Cerebellar nuclear complex (tissue), 1 donor: ENCODE measurements at places on chromosomes 12 and 14.

- no peak for DNase-seq
Measured at GRCh38 chr12:3250576-3250975, 173.4 kb downstream of the TSPAN9 start.

- DNase-seq, result no peak
Measured at GRCh38 chr12:113899561-113900471, 66.3 kb downstream of the RBM19 start.

GRCh38 chr12:53828598-53828997 lies 76.8 kb upstream of the CISTR start:
- DNase-seq, result no peak

DNA sequence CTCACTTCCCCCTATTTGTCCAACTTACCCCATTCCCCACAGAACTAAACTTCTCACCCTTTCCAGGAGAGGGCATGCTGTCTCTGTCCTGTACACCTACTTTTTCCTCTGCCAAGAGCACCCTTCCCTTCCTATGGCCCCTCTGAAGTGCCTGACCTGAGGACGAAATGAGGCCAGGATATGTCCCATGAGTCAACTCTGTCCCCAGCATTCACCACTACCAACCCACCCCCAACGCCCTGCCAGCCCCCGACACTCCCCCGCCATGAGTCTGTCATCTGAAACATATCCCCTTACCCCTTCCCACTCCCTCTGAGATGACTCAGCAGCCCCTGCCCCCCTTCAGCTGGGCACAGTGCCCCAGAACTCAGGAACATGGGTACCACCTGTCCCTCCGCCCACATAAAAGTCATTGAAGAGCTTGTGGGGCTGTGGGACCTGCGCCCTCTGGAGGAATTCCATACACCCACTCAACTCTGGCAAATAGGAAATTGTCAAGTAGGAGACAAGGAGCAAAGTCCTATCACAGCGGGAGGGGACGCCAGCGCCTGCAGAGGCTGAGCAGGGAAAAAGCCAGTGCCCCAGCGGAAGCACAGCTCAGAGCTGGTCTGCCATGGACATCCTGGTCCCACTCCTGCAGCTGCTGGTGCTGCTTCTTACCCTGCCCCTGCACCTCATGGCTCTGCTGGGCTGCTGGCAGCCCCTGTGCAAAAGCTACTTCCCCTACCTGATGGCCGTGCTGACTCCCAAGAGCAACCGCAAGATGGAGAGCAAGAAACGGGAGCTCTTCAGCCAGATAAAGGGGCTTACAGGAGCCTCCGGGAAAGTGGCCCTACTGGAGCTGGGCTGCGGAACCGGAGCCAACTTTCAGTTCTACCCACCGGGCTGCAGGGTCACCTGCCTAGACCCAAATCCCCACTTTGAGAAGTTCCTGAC lies 26.3 kb downstream of the ITGA7 start:
- DNase-seq, result no peak

GRCh38 chr14:74980731-74981461 lies 21.8 kb upstream of the EIF2B2 start:
- no peak for DNase-seq

- DNase-seq, result no peak
Measured at GRCh38 chr14:36870776-36871175, 209.1 kb downstream of the PAX9 start.

DNA sequence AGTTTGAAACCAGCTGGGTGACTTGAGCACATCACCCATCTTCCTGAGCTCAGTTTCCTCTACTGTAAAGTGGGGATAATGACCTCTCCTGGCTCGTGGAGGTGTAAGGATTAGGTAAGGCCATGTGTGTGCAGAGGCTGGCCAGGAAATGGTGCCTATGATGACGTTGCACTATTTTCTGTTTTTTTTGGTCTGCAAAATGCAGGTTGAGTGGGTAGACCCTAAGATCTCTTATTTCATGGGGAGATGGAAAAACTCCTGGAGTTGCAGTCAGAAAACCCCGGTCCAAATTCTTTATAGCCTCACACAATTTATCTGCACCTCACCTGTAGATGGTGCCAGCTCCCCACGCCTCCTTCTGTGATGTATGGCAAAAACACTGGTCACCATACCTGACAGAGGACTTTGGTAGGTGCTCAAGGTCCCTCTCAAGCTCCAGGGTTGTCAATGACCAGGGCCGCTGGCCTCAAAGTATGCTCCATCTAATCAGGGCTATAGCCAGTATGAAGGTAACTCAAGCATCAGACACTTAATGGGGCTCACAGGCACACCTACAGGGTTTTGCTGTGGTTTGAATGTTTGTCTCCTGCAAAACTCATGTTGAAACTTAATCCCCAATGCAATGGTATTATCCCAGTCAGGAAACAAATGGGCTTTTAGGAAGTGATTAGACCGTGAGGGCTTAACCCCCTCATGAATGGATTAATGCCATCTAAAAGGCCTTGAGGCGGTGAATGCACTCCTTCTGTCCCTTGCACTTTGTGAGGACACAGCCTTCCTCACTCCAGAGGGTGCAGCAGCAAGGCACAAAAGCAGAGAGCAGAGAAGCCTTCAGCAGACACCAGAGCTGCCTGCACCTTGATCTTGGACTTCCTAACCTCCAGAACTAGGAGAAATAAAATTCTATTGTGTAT lies 17.6 kb downstream of the C14orf132 start:
- DNase-seq, result no peak

DNA sequence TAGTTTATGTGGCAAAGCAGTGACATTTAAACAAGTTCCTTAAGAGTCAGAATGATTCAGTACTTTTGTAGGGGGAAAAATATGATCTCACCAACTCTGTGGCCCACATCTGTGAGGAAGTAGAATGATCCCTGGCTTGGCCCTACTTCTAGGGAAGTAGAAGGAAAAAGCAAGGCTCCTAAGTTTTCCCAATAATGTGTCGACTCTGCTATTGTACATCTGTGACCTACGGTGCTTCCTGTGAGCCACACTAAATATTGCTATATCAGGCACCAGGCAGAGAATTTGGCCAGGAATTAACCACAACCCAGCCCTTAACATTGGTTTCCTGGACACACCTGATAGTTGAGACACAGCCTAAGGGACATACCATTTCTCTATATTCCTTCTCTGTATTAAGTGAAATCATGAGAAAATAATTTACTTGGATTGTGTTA lies 9.3 kb upstream of the NID2 start:
- DNase-seq, result no peak

GRCh38 chr12:18576104-18576626 lies 161.6 kb downstream of the PLCZ1 start:
- no peak for DNase-seq

DNA sequence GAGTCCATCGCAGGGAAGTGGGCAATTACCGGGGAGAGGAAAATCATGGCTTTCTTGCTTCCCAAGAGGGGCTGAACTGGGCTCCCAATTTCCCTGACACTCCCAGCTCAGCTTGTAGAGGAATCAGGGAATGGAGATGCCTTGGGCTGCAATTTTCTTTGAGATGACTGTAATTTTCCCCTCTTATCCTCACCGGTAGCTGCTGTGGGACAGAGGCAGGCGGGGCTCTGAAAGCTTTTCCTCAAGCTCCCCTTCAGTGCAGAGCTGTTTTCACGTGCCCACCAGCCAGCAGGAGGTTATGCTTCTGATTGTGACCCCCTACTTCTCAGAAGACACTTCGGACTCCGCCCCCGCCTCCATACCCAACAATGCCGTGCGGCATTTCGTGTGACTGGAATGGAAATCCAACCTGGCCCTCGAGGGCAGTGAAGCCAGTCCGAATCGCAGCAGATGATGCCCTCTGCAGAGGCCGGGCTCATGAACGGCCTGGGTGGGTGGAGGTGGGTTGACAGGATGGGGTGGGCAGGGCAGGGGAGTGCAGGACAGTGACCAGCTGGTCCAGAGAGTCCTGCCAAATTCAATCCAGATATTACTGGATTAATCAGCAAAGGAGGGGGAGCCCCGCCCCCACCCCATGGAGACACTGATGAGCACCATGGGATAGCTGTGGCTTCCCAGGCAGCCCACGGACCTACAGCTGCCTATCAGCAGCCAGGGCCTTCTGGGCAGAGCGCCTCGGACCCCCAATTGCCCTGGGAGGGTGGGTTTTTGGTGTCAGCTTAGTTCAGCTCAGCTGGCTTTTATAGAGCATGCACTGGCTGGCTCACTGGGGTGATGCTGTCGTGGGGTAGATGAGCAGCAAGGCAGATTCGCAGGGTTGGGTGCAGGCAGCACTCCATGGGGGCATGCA lies 37.6 kb downstream of the RTL1 start:
- DNase-seq, result no peak

- DNase-seq, result no peak
Measured at GRCh38 chr14:77248666-77249065, 22.3 kb downstream of the NGB start.

GRCh38 chr12:40002178-40003169 lies 103.4 kb downstream of the SLC2A13 start:
- DNase-seq, result no peak

DNA sequence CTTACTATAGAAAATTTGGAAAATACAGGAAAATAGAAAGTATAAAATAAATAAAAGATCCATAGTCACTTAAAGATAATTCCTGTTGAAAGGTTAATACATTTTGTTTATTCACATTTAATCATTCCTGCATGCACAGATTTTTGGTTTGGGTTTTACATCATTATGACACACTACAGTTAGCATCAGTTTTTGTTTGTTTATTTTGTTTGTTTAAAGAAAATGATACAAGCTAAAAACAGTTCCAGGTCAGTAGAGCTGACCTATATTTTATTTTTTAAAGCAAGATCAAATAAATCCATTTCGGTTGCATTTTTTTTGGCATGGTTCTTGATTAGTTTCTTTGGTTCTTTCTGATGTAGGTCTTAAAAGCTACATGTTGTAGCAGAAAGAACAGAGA lies 68.8 kb upstream of the CCDC91 start:
- no peak for DNase-seq

- no peak for DNase-seq
Measured at GRCh38 chr12:92233346-92234015, 87.8 kb upstream of the BTG1 start.

- no peak for DNase-seq
Measured at GRCh38 chr14:69079747-69080146, 73.2 kb downstream of the DCAF5 start.

DNA sequence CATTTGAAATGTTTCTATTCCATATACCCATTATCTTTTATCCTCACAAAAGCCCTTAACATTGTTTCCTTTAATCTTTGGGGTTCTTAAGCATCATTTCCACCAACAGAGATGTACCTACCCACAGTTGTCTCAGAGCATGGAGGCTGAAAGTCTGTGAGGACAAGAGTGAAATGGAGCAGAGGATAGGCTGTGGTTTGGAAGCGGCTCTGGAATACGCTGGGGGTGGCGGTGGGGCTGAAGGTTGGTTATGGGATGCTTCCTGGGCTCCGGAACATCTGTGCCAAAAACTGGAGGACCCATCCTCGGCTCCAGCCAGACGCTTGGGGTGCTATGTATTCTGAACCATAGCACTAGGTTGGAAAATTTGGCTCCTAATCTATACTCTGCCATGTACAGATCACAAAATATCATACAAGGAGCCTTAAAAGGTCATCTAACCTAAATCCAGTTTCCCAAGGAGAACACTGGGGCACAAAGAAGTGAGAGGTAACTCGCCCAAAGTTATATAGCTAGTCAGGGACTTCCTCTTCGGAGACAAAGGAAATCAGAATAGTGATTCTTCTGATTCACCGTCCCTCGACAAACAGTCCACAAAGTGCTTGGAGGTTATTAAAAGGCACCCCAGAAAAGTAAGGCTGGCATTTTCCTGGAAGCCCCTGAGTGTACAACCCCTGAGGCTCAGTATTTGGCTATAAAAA lies 2.5 kb downstream of the PPP1R3E start:
- no peak for DNase-seq

DNA sequence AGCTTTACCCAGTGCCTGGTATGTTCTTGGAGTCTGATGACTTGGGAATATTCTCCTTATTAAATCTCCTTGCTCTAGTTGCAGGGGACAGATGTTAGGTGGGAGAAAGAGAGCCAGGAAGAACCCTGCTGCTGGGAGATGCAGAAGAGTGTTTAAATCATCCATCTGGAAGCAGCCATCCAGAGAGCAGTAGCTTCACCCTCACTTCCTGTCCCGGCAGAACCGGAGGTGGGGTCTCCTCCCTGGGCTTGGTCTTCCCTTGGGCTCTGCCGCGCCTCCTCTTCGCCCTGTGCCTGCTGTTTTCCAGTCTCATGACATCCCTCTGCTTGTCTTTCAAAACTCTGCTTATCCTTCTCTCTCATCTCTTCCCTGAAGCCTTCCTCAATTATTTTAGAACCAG lies 15.5 kb downstream of the B4GALNT3 start:
- no peak for DNase-seq

- no peak for DNase-seq
Measured at GRCh38 chr14:105326891-105327694, 12.5 kb downstream of the PACS2 start.

- no peak for DNase-seq
Measured at GRCh38 chr14:103551338-103551762, 11.1 kb downstream of the BAG5 start.

- DNase-seq, result no peak
Measured at GRCh38 chr14:99191395-99192027, 80.5 kb downstream of the BCL11B start.

- no peak for DNase-seq
Measured at GRCh38 chr14:58605465-58605864, 32.3 kb upstream of the DACT1 start.

- no peak for DNase-seq
Measured at GRCh38 chr14:93375673-93376156, 28.7 kb downstream of the COX8C start.

GRCh38 chr14:101808020-101808641 lies 46.6 kb downstream of the PPP2R5C start:
- DNase-seq, result no peak

DNA sequence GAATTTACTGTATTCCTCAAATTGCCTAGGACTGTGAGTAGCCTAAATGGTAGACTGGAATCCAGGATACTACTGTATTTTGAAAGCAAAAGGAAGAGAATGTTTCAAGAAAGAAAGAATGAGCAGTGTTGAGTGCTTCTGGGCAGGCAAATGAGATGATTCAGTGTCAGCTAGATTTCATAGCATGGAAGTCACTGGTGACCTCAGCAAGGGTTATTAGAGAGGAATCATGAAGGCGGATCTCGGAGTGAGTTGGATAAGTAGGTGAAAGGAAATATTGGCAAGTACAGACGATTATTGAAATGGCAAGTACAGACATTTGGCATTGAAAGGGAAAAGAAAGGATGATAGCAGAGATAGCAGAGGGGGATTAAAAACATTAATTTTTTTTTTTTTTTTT lies 27.1 kb downstream of the VRK1 start:
- DNase-seq, result no peak

DNA sequence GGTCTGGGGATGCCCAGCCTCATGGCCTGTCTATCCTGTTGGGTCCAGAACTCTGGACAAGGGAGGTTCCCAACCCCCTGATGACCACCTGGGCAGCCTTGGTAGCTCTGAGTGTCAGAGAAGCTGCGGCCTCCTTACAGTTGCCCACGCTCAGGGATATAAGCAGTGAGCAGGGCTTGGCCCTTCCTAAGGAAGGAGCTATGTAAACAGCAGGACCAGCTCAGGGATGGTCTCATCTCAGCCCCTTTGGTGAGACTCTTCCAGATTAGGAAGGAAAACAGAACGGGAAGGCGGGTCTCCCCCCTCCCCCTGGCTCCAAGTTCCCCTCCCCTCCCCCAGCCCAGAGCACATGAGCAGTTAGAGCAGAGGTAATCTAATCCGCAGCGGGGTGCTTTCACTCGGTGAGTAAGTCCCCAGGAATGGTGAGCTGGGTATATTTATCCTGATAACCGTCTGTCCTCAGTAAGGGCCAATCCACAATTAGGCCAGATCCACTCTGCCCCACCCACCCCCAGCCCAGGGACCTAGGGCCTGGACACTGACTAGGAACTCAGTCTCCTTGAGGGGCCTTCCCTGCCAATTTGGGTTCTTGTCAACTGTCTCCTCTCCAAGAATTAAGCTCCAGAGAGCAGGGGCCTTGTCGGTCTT lies 29.5 kb upstream of the RPLP0 start:
- DNase-seq, result no peak
